ACHN (cell line): ENCODE measurements at places on chromosomes 7 and 10.

DNA sequence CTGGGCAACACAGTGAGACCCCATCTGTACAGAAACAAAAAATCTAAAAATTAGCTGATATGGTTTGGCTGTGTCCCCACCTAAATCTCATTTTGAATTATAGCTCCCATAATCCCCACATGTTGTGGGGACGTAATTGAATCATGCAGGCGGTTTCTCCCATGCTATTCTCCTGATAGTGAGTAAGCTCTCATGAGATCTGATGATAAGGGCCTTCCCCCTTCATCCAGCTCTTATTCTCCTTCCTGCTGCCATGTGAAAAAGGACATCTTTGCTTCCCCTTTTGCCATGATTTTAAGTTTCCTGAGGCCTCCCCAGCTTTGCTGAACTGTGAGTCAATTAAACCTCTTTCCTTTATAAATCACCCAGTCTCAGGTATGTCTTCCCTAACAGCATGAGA lies 136.5 kb downstream of the SFMBT2 start:
- no peak for DNase-seq

GRCh38 chr10:44975431-44976331 lies 2.9 kb downstream of the DEPP1 start:
- peak; percentile 72 for DNase-seq

DNA sequence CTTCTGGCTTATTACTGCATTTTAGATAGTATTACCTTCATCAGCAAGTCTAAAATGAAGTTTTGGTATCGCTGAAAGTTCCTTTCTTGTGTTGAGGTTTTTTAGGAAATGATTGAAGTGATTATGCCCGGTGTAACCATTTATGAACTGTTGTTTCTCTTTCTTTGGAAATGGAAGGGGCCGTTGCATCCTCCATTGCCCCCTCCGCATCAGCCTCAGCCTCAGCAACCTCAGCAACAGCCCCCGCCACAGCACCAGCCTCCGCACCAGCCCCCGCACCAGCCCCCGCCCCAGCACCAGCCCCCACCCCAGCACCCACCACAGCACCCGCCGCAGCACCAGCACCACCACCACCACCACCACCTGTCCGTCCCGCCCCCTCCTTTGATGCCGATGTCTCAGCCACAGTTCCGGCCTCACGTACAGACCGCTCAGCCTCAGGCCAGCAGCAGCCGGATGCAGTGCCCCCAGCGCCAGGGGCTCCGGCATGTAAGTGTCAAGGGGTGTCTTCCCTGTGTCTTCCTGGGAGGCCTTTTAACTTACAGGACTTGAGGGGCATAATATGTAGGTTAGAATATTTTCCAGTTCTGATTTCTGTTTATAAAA lies 72.6 kb downstream of the SHH start:
- DNase-seq: no peak

DNA sequence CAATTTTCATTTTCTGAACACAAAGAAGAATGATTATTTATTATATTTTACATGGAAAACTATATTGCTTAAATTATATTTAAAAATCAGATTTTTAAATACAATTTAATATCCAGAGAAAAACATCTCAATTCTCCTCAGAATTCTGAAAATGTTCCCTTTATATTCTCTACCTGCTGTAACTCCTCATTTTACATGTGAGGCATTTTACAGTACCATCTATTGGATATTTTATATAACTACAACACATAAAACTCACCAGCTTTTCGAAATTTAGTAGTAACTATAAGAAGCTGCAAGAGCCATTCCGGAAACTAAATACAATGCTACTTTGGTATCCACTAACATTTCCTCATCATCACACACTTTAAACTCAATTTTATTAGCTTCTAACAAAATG lies 264.6 kb downstream of the DGKB start:
- no peak for DNase-seq

DNA sequence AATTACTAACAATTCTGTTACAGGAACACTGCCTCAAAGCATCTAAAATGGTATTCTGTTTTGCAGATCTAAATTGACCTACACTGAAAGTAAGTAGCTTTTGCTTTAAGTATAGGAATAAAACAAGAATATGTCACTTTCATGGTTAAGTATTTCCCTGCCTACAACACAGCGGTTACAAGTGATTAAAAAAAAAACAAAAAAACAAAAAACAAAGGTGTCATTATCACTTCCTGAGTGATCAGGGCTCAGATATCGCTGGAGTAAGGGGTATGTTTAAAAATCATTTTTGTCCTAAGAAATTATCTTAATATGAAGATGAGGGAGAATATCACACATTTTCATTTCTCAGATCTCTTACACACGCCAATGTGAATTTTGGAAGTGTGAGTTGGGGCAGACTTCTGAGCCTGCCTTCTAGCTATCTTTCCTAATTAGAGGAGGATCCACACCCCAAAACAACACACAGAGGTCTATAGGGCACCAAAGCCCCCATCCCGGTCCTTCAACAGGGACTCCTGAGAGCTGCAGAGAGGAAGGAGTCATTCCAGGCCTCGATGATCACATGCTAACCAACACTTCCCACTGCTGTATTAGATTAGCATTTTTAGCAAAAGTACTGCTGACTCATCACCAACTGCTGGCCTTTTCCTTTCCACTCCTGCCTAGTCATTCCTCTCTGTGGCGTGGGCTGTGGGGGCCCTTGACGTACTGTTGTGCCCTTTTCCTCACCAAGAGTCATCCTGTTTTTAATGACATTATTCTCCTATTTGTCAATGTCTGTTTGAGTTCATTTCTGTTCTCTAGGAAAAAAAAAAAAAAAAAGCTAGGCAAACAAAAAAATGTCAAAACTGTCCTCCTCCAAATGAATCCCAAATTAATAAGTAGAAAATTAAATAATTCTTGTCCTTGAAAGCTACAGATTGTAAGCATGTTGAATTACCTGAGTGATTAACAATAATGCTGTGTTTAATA lies 31.2 kb downstream of the PRTFDC1 start:
- peak; percentile 66 for DNase-seq

DNA sequence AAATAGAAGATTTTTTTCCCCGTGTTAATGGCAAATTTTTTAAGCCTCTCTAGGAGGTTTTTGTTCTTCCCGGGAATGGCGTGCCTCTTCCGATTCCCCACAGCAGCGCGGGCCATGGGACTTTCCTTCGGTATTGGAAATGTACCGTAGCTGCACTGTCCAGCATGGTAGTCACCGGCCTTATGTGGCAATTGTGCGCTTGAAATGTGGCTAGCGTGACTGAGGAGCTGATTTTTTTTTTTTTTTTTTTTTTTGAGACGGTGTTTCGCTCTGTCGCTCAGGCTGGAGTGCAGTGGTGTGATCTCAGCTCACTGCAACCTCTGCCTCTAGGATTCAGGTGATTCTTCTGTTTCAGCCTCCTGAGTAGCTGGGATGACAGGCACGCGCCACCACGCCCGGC lies 938 bp upstream of the TCTN3 start:
- DNase-seq: no peak

DNA sequence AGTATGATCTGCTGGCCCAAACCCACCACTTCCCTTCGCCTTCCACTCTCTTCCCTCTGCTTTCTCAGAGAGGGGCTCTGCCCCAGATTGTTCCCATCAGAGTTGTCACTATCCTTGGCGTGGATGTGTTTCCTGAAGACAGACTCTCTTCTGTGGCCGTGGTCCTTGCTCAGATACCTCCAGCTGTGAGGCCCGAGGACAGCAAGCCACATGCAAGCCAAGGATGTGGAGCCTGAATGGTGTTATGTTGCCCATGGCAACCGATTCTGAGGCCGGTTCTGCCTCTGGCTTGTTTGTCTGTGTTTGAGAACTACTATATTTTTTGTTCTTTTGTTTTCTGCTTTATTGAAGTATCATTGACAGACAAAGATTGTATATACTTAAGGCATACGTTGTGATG lies 247.4 kb upstream of the PODXL start:
- DNase-seq: no peak

DNA sequence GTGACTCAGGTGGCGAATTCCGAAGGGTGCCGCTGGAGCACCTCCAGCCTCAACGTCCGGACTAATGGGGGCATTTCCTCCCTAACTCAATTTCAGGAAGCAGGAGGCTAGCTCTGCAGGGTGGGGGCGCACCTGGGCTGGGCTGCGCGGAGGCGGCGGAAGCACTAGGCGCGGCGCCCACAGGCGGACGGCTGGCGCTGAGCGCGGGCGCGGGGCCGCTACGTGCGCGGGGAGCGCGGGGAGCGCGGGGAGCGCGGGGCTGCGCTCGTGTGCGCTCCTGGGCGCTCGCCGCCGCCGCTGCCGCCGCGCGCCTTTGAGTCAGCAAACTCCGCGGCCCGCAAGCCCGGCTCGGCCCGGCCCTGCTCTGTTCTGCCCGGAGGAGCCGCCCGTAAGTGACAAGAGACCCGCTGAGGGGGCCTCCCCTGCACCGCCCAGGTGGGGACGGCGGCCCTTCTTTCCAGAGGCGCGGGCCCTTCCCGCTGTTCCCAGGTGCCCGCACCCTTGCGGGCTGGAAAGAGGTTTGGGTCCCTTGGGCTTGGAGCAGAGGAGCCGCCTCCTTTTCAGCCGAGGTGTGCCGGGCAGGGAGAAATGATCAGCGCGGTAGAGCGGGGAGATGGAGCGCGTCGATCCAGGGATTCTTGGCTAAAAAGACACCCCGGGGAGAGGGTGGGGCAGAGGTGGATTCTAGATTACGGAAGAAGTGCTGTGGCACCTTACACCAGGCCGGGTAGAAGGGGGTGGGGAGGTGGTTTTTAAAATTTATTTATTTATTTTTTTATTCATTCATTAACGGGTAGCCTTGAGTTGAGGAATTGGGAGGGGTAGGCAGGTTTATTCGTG lies at the start of gene SNX10:
SNX10 (plus strand) TSS at position 164 of the 840 bp plus-strand sequence. CDS start 54,581 bp downstream, outside the sequence.
- DNase-seq: peak; percentile 87

- DNase-seq: no peak
These were observed 5.1 kb downstream of the ELFN1 start for GRCh38 chr7:1675036-1675671.

- DNase-seq: peak; percentile 76
These were observed 87.7 kb upstream of the PDK4 start for GRCh38 chr7:95684037-95684436.

DNA sequence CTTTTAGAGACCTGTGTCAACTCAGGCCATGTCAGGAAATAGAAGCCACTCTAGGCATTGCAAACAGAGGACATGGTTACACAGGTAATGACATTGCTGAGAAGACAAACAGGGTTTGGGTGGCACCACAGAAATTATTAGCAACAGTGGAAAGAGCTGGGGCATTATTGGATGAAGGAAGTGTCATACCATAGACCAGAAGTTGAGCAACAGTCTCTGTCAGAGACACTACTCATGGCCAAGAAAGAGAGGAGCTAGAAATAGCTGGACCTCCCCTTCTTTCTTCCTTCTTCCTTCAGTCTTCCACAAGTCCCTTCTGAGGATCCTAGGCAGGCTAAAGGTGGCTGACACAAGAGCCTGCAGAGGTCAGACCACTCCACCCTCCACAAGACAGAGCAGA lies 4.2 kb upstream of the LIPA start:
- no peak for DNase-seq

GRCh38 chr10:29555746-29556481 lies 78.9 kb downstream of the SVIL start:
- DNase-seq: no peak
